ENCODE measurements at places on chromosomes 3 and 15.

DNA sequence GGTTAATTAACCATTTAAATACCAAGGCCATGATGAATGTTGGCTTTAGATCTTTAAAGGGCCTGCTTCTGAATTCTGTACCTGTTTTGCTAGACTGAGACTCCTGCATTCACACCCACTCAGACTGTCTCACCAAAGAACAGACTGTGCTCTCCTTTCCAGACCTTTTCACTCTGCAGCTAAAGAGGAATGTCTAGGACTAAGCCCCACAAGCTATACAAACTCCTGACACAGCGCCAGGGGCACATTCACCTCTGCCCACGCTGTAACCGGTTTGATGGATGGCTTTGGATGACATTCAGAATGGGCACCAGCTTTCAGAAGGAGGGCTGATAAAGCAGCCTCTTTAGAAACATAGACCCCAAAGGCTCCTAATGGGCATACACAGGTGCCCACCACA lies 200.1 kb downstream of the KCNMB2 start:
- no peak for DNase-seq

DNA sequence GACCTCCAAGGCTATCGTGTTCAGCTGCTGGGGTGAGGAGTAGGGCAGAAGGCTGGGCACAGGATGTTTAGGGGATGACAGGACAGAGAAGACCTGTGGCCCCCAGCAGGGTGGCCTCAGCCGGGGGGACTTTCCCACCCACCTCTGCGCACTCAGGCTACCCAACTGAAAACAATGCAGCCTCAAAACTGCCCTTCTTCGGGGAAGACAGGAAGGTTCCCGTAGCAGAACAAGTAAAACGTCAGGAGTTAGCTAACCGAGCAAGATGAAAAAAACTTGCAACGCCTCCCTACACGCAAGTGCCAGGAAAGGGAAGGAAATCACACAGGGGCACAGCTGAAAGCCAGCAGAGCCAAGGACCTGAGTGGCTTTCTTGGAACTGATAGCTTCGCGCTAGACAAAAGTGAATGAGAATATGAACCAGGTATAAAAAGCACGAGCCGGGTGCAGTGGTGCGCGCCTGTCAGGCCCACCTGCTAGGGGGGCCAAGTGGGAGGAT lies 38.4 kb upstream of the FURIN start:
- no peak for DNase-seq

- no peak for DNase-seq
These were observed 32.8 kb downstream of the CYFIP1 start for GRCh38 chr15:22947101-22948000.

GRCh38 chr15:36880224-36880912 lies 220.0 kb downstream of the MEIS2 start:
- no peak for DNase-seq

- DNase-seq: no peak
These were observed 64.9 kb downstream of the TBC1D2B start for GRCh38 chr15:78012643-78013077.

GRCh38 chr15:51771773-51772172 lies 20.4 kb downstream of the TMOD2 start:
- no peak for DNase-seq

- no peak for DNase-seq
These were observed 138.3 kb upstream of the MYRIP start for GRCh38 chr3:39671116-39671515.

DNA sequence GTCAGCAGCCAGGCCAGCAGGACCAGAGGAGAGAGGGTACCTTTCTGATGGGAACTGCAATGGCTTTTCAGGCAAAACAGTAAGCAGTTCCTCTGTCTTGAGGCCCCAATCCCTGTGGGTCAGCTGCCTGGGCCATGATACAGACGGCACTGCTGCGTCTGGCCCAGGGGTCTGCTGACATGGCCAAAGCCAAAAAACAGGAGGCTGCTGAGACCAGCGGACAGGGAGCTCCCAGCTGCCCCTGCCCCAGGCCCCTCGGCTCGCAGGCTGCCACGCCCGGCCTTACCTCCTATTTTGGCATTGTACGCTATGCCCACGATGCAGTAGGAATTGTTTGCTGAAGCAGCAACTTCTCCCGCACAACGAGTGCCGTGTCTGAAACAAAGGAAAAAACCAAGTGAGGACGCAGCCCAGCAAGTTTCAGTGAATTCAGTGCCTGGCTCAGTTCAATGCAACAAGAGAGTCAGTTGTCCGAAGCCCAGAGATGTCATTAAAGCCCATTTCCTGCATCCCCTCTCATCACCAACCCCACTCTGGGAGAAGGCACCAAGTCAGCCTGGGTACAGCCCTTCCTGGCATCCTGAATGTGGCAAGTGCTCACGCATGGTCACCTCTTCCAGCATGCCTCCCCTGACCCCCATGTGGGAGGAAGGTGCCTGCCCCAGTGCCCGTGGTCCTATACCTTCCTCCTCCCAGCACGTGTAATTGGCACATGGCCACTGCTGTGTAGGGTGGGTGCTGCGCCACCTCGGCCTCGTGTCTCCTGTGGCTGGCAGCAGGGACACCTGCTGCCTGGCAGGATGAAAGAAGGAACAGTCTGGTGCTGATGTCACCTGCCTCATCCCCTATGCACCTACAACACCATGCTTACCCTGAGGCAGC lies 61.7 kb downstream of the PCSK6 start:
- DNase-seq: no peak

- DNase-seq: no peak
These were observed 48.4 kb downstream of the DAPK2 start for GRCh38 chr15:63997715-63998442.

DNA sequence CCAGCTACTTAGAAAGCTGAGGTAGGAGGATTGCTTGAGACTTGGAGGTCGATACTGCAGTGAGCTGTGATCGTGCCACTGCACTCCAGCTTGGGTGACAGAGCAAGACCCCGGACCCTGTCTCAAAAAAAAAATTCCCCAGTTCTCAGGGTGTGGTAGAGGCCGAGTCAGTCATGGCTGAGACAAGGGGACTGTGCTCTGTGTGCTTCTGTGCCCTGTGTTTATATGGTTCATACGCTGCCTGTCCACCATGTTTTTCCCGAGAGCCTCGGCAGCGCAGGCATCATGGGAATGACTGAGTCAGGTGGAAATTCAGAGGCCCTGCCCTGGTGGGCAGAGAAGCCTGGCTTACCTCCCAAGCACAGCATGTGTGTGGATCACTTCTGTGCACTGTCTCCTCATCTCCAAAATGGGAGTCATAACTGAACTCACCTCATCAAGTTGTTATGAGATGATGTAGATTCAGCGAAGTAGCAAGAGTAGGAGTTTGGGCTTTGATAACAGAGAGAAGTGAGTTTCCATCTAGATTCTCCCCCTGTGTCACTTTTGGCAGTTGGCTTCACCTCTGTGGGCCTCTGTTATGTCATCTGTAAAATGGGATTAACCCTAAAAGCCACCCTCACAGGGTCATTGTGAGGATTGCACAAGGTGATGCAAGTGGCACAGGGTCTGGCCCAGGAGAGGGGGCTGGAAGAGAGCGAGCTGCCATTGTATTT lies 56.9 kb downstream of the FLNB start:
- DNase-seq: no peak

DNA sequence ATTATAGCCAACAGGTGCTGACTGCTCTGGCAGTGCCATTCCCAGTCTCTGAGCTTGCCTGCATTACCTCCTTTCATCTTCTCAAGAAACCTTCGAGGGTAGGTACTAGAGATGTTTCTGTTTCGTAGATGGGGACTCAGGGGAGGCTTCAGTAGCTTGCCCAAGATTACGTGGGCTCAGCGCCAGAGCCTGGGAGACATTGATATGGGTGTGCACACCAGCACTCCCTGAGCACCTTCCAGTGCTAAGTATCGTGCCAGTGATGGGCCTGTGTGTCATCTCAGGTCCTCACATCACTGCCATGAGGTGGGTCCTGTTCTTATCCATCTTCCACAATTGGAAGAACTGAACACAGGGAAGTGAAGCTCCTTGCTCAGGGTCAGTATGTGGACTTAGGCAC lies 15.2 kb downstream of the TSEN2 start:
- DNase-seq: no peak

- no peak for DNase-seq
These were observed 28.2 kb downstream of the CNOT10 start for GRCh38 chr3:32713181-32713580.

GRCh38 chr3:152621967-152622810 lies 212.7 kb upstream of the P2RY1 start:
- no peak for DNase-seq

GRCh38 chr3:115666920-115667737 lies 43.8 kb downstream of the GAP43 start:
- DNase-seq: no peak

DNA sequence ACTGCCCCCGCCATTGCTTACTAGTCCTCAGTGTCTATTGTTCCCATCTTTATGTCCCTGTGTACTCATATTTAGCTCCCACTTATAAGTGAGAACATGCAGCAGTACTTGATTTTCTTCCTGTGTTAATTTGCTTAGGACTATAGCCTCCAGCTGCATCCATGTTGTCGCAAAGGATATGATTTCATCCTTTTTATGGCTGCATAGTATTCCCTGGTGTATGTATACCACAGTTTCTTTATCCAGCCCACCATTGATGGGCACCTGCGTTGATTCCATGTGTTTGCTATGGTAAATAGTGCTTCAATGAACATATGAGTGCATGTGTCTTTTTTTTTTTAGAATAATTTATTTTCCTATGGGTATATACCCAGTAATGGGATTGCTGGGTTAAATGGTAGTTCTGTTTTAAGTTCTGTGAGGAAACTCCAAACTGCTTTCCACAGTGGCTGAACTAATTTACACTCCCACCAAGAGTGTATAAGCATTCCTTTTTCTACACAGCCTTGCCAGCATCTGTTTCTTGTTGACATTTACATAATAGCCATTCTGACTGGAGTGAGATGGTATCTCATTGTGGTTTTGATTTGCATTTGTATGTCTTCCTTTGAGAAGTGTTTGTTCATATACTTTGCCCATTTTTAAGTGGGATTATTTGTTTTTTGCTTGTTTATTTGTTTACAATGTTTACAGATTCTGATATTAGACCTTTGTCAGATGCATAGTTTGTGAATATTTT lies 53.7 kb downstream of the GALK2 start:
- DNase-seq: no peak

DNA sequence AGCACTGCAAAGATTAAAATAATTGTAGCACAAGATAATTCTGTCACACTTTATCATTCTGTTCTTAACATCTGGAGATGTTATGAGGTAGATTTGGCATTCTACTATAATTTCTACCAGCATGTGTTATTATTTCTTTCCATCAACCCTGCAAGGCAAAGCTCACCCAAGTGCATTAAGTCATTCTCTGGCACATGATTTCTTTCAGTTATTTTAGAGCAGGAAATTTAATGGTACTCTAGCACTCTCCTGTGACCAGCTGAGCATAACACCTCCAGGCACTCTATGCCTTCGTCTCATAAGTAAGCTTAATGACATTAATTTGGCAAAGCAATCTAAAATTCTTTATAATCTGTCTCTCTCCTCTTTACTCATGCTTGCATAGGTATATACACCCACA lies 300.2 kb upstream of the GPR149 start:
- peak; percentile 21 for DNase-seq

GRCh38 chr3:159028706-159029105 lies 226.9 kb downstream of the MFSD1 start:
- no peak for DNase-seq

DNA sequence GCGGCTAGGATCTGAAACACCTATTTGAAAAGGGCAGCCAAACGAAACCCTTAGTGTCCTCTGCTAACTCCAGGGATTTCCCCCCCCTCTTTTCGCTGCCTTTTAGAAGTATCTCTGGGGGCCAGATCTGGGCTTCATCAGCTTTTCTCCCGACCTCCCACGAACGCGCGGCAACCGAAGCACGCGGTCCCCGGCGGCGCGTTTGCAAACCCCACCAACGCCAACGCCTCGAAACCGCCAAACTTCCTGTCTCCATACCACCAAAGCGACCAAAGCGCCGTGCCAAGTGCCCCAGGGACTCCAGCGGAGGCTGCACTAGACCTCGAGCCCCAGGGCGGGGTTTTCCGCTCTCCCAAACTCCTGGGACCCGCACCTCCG lies 155.8 kb upstream of the FRMD4B start:
- peak; percentile 51 for DNase-seq

Measured in SK-N-SH (cell line).